Breast epithelium (tissue), 4 donors: ENCODE measurements at places on chromosomes 4 and X.

GRCh38 chr4:168574581-168575295 lies 77.9 kb downstream of the PALLD start:
- no peak for DNase-seq

DNA sequence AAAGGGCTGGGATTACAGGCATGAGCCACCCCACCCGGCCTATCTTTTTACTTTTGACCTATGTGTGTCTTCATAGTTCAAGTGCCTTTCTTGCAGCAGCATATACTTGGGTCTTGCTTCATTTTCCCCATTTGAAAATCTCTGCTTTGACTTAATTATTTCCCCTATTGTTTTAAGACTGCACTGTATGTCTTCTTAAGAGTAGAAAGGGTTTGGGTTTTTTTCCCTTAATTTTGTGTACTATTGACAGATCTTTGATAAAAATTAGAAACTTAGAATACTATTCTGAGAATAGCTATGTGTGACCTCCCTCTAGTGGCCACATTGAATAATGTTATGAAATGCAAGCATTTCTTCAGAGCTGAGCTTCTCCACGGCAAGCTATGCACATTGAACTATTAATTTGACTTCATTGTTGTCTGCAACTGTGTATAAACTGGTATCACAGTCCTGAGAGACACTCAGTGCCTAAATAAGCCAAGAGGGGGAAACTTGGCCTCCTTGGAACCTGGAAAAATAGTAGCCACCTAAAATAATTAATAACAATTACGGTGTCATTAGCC lies 8.7 kb upstream of the SLC25A4 start:
- no peak for DNase-seq

GRCh38 chr4:23875317-23875716 lies 14.5 kb downstream of the PPARGC1A start:
- DNase-seq = no peak

- DNase-seq = no peak
Observed at GRCh38 chr4:54016504-54016903, 47.9 kb downstream of the CHIC2 start.

GRCh38 chr4:52069571-52069970 lies 18.5 kb downstream of the SPATA18 start:
- DNase-seq = no peak

GRCh38 chr4:122119739-122120138 lies 32.4 kb upstream of the BLTP1 start:
- DNase-seq = no peak

GRCh38 chrX:39764441-39764914 lies 333.3 kb downstream of the BCOR start:
- DNase-seq = no peak

DNA sequence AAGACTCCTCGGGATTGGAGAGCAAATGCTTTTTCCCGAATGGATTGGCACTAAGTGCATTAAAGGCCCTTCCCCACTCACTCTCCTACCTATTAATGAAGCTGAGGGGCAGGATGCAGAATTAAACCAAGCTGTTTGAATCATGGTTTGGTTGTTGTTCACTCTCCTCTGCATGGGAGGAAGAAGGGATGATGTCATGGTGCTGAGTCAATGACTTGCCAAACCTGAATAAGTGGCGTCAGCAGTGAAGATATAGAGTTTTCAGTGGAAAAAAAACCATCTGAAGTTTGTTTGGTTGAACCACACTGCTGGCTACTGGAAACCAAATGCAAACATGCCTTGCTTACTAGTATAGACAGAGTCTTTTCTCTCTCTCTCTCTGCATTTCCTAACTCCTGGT lies 19.8 kb upstream of the ZXDA start:
- no peak for DNase-seq

DNA sequence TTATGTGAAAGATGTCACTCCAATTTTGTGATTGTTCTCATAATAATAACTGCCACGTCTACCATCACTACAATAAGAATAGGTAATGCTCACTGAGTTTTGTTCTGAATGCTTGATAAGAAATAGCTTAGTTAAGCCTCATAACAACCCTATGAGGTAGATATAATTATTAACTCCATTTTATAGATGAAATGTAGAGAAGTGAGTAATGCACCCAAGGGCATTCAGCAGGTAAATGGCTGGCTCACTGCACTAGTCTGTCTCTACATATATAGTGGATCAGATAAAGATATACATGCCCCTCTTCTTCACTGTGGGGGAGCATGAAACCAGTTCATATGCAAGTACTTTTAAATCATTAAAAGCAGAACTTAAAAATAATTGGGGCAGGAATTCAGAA lies 65.8 kb upstream of the SLC4A4 start:
- no peak for DNase-seq

- no peak for DNase-seq
Observed at GRCh38 chr4:53861856-53862610, 202.4 kb downstream of the CHIC2 start.

DNA sequence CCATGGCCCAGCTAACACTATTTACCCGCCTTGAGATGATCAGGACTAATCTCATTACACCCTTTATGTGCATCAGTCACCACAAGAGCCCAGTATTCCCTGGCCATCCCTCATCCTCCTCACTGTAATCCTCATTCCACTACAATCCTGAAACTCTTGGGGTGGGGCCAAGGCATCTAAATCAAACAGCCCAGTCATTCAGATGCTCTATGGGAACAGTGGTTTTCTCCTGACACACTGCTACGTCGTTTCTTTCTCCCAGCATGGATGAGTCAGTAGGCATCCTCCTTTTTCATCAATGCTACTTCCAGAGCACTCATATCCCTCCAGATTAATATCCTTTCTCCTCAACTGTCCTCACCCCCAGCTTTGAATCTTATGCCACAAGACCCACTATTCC lies 5.6 kb downstream of the SDAD1 start:
- DNase-seq = no peak

- no peak for DNase-seq
Observed at GRCh38 chrX:150548684-150549083, 19.7 kb upstream of the MTM1 start.

DNA sequence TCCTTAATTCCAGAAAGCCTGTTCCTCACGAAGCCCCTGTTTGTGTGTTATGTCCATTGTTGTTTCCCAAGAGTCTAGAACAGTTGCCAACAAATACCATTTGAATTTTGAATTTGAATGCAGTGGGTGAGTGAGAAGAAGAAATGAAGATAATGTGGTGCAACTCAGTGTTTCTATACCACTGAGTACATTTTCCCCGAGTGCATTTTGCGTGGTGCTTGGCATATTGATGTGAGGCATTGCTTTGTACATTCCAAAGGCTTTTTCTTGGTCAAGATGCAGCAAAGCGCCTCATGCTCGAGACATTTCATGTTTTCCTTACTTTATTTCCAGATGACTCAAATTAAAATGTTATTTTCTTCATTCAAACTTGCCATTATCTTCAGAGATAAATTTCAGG lies 253.1 kb upstream of the RPS6KA3 start:
- DNase-seq = no peak

DNA sequence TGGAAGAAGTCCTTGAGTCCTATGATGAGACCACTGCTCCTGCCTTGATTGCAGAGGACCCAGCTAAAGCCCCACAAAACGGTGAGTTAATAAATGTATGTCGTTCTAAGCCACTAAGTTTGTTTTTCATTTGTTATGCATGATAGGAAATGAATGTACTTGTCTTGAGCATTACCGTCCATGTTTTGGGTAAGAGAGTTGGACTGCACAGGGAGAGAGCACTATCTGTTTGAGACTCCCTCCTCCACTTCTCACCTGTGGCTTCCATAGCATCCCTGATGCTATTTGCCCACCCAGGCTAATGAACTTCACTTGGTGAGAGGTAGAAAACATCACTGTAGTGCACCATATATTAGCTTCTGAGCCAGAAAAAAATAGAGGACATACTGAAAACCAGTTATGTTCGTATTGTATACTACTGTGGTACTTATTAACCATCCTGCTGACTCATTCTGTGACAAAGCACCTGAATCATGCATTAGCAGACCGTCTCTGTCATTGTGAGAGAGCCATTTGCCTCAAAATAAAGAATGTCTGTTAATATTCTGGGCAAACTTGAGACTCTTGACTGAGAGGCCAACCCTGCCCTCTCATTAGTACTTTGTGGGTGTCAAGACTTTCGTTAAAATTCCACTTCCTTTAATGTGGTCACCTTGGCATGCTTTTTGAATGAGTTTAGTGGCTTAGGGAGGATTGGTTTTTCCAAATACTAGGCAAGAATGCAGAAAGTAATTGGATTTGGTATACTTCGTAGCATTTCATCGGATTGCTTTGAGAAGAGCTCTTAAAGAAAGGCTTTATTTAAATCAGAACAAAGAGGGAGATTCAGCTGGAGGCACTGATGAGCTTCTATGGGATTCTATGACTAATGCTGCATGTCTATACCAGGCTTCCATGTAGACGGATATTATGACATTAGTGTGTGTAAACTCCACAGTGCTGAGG lies 99.3 kb upstream of the GRPR start:
- DNase-seq = no peak

GRCh38 chr4:61003301-61003700 lies 196.8 kb upstream of the ADGRL3 start:
- no peak for DNase-seq

GRCh38 chr4:108540536-108540935 lies 79.8 kb upstream of the RPL34 start:
- no peak for DNase-seq

DNA sequence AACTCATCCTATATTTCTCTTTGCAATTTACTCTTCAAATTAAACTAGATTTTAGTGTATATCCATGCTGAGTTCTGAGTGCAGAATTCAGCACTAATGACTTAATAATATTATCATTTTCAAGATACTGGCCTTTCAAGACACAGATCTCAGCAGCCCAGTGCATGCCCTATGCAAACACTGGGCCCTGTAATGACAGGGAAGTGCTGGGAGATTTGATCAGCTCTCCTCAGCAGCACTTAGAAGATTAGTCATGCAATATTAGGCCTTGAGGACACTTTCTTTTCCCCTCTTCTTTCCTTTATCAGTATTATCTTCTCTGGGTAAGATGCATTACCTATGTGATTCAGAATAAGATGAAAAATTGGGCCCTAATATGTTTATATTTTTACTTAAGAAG lies 207.1 kb downstream of the PPP3CA start:
- DNase-seq = no peak

- no peak for DNase-seq
Observed at GRCh38 chr4:91447168-91447567, 856.6 kb upstream of the GRID2 start.

DNA sequence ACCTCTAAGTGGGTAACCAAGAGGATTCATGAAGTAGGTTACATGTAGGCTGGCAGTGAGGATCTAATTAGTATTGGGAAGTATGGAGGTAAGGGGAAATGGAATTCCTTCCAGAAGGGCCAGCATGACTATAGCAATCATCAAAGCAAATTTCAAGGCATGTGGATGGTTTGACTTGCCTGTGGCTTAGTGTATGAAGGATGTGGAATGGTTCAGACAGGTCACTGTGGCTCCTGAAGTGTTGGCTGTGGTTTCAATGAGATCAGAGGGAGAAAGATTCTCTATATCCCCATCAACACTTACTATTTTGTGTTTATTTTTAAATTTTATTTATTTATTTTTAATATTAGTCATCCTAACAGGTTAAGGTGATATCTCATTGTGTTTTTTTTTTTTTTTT lies 121.6 kb upstream of the TBC1D9 start:
- DNase-seq = no peak

DNA sequence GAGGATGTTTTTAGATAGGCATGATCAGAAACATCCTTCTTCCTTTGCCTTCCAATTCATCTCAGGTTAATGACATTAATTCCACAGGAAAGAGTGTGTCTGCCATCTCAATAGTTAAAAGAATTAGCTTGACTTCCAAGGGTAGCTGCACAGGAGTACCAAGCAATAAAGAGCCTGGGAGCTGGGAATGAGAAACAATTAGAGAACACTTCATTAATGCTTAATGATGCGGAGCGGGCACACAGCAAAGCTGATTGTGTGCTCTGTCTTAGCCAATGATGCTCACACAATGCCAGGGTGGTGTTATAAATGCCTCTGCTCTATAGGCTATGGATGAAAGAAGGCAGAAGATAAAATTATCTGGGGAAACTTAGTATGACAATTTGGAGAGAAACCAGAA lies 1052.5 kb upstream of the LCORL start:
- no peak for DNase-seq

- DNase-seq = no peak
Observed at GRCh38 chr4:83821493-83821892, 285.6 kb downstream of the GPAT3 start.

- DNase-seq = no peak
Observed at GRCh38 chr4:157204634-157205244, 15.8 kb upstream of the GRIA2 start.

DNA sequence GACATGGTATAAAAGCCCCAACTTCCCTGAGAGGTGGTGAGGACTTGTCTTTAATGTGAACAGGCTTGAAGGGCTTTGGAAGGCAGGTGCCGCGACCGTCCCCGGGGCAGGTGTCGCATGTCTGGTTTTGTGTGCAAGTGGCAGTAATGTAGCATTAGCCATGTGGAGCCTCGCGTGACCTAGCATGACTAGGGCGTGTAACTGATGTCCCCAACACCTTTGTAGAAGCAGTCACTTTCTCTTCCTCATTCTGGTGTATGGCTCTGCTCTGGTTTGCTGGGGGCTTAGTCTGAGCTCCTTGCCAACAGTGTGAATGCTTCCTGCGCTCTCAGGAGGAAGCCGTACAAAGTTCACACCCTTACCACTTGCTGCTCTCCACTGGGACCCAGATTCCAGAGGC lies 145.7 kb downstream of the AMMECR1 start:
- no peak for DNase-seq

GRCh38 chr4:114811564-114812301 lies 213.1 kb downstream of the UGT8 start:
- no peak for DNase-seq

GRCh38 chr4:66164869-66165268 lies 494.6 kb upstream of the EPHA5 start:
- no peak for DNase-seq

DNA sequence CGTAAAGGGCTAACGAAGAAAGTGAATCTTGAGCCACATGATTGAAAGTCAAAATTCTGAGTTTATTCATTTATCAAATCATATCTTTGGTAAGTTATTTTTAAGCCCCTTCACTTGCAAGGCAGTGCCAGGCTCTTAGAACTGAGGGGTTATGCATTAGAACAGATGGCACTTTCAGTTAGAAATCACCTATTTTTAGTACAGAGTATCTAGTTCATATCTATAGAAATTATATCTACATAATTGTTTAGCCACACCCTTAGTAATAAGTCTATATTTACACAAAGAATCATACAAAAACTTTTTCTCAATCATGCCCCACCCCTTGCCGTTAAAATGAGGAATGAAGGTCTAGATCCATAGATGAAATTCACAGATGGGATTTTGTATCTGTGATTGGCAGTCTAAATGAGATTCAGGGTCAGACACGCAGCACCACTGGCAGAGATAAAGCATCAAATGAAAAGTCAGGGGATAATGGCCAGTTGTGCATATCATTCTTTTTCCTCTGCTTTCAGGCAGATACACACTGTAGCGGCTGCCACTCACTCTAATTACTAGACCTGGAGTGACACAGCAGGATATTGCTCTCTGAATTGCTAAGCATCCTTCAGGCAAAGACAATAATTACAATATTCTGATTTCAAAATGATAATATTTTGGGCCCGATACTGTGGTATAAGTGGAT lies 440.5 kb downstream of the MAPK10 start:
- no peak for DNase-seq

- DNase-seq = no peak
Observed at GRCh38 chr4:24686866-24687692, 102.7 kb upstream of the DHX15 start.

GRCh38 chrX:37905436-37906147 lies 58.2 kb upstream of the DYNLT3 start:
- DNase-seq = no peak

- no peak for DNase-seq
Observed at GRCh38 chr4:48299560-48299959, 29.9 kb upstream of the TEC start.

- peak; percentile 83 for DNase-seq
Observed at GRCh38 chrX:56763556-56764152, 34.6 kb downstream of the NBDY start.
